A673 (cell line): ENCODE measurements at places on chromosomes 13 and 19. TPM values are rescaled to one million over a fixed set of nuclear protein-coding genes. Genes with fewer than 3 reads are reported as not detected.

GRCh38 chr13:44306371-44307192, 67.0 kb upstream of the SERP2 start:
- DNase-seq: peak; percentile 45

DNA sequence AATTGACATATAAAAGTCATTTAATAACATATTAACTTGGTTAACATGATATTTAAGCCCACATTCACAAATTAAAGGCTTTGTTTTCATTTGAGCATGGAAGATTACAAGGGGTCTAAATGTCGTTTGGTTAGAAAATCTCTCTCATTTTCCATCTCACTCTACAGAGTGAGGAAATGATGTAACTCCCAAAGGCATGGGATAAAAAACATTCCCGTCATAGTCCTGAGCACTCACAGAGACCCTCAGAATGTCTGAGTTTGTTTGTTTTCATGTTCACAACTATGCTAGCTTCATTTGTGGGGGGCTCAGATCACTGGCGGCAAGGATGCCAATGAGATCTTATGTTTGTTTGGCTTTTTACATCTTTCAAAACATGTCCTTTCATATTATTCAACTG, 307.5 kb downstream of the TBC1D4 start:
- no peak for DNase-seq

Gene HTR2A
- not detected in 2 replicates for total RNA-seq

Gene ZNF541
- not detected in 2 replicates for total RNA-seq

Gene CNFN
- not detected in 2 replicates for total RNA-seq
